T47D (cell line): ENCODE measurements at places on chromosomes 5 and 9.

DNA sequence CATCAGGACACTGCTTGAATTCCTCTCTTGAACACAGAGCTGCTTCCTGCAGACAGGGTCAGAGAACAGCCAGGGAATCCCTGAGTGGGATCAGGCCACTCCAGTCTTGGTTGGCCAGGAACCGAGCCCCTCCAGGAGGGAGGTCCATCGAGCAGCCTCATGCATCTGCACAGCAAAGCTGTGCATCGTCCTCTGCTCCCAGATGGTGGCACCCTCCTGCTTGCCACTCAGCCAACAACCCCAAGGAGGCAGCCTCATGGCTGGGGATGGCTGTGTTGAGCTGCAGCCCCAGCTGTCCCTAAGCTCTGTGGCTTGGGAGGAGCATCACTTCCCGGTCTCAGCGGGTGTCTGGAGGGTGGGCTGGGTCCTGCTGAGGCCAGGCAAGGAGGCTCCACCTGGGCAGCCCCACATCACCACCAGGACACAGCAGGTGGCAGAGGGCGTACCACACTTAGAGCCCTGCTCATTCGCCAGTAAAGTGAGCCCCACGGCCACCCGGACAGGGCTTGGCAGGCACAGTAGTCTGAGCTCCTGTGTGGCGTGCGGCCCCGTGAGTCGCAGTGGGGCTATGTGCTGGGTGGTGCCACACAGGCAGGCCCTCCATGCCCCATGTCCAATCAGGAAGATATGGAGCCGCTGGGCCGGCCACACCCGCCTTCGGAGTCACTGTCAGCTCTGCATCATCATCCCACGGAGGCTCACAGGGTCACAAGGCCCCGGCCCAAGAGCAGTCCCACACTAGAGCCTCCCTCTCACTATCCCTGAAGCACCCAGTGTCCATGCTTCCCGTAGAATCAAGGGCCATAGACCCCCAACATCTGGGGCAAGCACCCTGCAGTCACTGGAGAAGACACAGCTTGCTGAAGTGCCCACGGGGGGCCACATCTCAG is 11.9 kb downstream of the LPCAT1 start:
- DNase-seq, result peak; percentile 72

GRCh38 chr9:89468281-89468960 is 29.5 kb downstream of the SEMA4D start:
- no peak for DNase-seq

DNA sequence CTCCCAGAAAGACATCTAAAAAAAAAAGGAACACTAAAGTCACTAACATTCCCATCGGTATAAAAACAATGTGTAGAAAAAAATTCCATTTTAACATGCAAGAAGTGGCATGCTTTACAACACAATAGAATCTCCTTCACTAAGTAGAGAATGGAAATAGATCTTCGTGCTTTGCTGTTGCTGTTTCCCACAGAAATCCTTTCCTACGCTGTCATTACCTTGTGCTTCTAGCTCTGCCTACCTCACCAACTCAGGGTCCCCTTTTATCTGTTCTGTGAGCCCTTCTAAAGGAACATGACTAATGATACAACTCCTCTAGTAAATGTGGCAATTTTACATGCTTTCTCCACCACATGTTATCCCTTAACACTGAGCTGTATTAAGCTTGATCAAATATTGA is 202.9 kb downstream of the MCTP1 start:
- no peak for DNase-seq

- DNase-seq, result no peak
These were observed 59.4 kb upstream of the CCDC112 start for GRCh38 chr5:115355767-115356381.

DNA sequence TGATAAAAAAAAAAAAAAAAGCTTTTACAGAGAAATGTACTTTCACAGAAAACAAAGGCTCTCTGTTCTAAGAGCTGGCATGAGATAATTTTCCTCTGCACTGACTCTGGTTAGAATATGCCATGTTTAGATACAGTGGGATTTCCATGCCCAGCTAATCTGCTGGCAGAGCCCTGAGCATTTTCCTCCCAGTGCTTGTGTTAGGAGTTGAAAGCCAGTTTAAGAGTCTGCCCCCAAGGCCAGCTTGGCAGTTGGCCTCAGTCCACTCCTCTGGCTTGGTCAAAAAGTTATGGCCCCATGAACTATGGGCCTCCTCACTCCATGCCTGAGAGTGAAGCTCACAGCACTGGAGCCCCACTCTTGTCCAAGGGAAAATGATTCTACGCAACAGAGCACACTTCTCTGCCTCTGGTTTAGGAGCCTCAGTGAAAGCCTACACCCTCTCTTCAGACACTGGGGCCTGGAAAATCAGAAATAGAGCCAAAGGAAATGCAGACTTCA is 21.9 kb downstream of the MOCS2 start:
- no peak for DNase-seq

DNA sequence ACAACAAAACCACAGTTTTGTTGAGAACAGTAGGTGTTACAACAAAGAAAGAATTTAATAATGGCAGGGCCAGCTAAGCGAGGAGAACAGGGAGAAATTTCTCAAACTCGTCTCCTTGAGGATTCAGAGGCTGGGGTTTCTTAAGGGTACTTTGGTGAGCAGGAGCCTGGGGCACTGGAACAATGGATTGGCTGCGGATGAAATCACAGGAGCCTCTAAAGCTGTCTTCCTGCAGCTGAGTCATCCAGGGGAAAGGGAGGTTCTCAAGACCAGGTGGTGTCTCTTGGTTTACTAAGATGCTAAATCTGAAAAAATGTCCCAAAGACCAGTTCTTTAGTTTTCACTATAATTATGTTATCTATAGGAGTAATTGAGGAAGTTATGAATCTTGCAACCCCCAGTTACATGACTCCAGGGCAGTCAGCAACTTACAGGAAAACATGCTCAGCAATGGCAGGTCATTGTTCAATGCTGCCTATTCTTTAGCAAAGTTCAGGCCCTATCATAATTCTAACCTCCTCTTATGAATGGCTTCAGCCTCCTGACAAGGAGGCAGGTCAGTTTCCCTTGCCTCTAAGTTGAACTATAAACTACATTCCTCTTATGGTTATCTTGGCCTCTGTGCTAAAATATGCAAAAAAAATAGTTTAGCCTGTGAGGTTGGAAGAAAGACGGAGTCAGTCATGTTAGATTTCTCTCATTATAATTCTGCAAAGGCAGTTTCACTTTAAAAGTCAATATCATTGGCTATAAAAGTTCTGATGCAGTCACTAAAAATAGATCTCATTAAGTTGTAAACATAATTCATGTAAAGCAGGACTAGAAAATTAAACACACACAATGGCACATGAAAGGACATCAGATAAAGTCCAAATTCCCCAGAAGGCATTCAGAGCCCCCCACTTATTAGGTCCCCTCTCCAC is 63.3 kb upstream of the CKS2 start:
- no peak for DNase-seq

- DNase-seq, result no peak
These were observed 92.0 kb downstream of the SH3TC2 start for GRCh38 chr5:148970876-148971275.

DNA sequence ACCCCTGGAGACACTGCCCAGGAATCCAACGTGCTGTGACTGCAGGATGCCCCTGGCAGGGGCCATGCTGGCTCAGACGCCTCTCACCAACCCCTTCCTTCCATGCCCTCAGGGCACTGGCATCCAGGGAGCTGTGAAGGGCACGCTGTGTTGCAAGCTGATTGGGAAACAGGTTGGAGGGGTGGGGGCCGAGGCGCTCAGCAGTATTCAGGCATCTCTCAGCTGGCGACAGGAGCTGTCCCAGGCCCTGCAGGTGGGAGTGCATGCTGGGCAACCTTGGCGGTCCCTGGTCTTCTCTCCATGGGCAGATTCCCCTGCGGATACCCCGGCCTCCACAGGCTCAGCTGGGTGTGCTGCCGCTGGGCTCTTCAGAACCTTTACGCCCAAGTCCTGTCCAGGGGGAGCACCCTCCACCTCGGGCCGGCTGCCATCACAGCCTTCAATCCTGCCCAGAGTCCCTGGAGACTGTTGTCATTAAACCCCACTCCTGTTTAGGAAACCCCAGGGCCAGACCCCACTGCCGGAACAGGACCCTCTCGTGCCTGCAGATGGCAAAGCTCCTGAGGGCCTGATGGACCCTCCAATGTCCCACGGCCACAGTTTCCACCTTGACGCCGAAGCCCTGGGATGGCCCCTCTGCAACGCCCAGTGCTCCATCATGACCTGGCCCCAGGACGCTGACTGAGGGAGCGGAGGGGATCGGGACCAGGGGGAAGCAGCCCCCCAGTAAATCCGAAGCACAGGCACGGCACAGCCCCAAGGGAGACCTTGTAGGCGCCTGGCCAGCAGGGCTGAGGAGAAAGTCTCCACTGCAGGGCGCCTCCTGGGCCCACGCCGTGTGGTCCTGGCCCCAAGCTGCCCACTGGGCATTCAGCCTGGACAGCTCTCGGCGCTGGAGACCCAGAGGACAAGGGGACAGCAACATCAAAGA is 9.3 kb downstream of the TPPP start:
- DNase-seq, result no peak

DNA sequence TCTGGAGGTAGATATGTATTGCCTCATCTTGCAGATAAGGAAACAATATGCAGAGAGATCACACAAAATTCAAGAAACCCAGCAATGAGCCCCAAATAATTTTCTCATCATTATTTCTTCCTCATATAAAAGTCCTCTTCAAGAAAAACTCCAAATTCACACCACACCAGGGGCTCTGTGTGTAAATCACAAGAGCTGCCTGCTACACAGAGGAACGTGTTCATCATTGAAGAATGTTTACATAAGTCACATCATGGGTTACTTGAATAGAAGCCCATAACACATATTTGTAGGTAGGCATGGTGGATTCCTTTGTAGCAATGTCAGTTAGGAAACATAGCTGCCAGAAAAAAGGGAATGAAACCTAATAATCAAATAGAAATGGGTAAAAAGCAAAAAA is 308.1 kb upstream of the TLE4 start:
- no peak for DNase-seq

- peak; percentile 6 for DNase-seq
These were observed 344.3 kb downstream of the ZNF608 start for GRCh38 chr5:124402144-124402581.

DNA sequence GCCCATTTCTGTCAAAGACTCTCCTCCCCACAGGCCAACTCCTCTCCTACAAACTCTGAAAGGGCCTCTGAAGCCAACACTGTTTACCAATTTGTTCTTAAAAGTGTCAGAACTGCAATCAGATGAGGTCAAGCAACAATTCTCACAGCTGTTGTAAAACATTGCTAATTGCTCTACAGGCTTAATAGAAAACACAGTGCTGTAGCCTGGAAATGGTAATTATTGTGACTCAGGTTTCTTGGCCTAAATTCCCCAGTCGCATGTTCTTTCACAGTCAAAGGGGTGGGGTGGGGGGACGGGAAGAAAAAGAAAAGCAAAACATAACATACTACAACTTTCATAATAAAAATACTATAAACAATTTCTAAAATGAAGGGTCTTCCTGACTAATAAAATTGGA is 343.2 kb downstream of the DMAC1 start:
- no peak for DNase-seq

DNA sequence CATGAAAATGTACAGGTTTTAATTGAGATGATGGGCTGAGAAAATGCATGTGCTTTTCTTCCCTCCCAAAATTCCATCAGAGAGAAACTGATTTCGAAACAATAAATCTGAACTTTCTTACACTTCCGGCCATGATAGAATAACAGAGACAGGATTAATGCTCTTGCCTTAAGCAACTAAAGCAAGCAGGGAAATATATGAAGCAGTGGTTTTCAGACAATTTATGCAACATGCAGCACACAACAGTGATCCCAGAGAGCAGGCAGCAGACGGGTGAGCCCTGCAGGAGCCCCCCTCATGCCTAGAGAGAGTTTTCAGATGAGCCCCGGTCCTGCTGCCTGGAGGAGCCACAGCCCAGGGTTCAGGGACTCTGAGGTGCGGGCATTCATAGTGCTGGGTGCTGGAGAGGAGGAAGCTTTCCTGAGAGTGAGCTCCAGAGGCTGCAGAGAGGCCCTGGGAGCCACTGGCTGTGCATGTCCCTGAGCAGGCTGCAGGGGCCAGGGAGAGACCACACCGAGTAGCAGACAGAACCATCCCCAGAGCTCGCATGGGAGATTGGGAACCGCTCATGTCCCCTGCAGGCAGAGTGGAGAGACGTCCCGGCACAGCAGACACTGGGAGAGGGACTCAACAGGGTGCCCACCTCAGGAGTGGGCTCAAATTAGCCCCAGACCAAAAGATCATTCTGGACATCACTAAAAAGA is 143.5 kb downstream of the OLFM1 start:
- no peak for DNase-seq

GRCh38 chr5:137470111-137470920 is 28.8 kb downstream of the SPOCK1 start:
- DNase-seq, result no peak

- no peak for DNase-seq
These were observed 88.5 kb downstream of the FEM1C start for GRCh38 chr5:115456056-115456455.

DNA sequence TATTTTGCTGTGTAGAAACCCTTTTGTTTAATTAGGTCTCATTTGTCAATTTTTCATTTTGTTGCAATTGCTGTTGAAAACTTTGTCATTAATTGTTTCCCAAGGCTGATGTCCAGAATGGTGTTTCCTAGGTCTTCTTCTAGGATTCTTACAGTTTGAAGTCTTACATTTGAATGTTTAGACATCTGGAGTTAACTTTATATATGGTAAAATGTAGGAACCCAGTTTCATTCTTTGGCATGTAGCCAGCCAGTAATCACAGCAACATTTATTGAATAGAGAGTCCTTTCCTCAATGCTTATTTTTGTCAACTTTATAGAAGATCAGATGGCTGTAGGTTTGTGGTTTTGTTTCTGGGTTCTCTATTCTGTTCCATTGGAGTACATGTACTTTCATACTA is 1290.8 kb upstream of the CDH9 start:
- DNase-seq, result no peak

DNA sequence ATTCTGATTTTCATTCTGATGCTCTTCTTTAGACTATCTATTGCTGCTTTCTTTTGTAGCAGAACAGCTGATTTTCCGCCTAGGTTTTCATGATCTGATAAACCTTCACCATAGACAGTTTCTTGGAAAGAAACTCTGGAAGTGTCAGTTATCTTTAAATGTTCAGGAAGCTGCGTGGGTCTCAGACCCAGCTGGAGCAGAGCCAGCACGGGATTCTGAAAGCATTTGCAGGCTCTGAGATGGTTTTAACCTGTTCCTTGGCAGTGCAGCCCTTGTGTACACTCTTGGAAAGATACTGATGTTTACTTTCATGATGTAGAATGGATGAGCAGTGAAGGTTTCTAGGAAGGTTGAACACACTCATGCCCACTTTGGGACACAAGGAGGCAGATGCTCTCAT is 178.0 kb upstream of the DMRT1 start:
- no peak for DNase-seq

- DNase-seq, result no peak
These were observed 243.5 kb downstream of the GADD45G start for GRCh38 chr9:89848060-89849040.

- no peak for DNase-seq
These were observed 92.1 kb upstream of the FSD1L start for GRCh38 chr9:105355781-105356180.

DNA sequence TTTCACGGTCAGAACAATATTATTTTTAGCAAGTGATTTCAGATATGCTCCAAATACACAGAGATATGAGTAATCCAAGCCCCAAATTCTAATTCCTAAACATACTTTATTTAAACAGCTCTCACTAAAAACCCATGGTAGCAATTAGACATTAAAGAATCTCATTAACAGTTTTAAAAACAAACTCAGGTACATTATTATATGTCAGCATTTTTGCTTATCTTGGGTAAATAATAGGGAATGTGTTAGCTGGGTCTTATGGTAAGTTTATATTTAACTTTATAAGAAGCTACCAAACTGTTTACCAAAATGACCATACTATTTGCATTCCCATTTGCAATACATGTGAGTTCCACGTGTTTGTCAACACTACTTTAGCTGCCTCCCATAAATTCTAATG is 511.1 kb downstream of the HTR1A start:
- DNase-seq, result no peak
